Dermis lymphatic vessel endothelial cell (primary cell): ENCODE measurements at places on chromosomes 4 and X. TPM values are rescaled to one million over a fixed set of nuclear protein-coding genes. Genes with fewer than 3 reads are reported as not detected.

ZMYM3 gene
- 8.3 and 11.6 TPM in 2 replicates for total RNA-seq

DCAF12L2 gene
- total RNA-seq, result not detected in 2 replicates

MUC7 gene
- total RNA-seq, result not detected in 2 replicates

WWC2 gene
- 23.9 and 24.5 TPM in 2 replicates for total RNA-seq

HELT gene
- not detected in 2 replicates for total RNA-seq

CCNA2 gene
- 10.1 and 11.2 TPM in 2 replicates for total RNA-seq

CT45A10 gene
- total RNA-seq, result not detected in 2 replicates

NEUROG2 gene
- total RNA-seq, result not detected in 2 replicates

TMEM271 gene
- total RNA-seq, result not detected in 2 replicates

L1CAM gene
- total RNA-seq, result 0.26 and 1.1 TPM in 2 replicates

PFKFB1 gene
- under 0.01 TPM in 2 replicates for total RNA-seq

TRO gene
- total RNA-seq, result 0.43 and 2.9 TPM in 2 replicates

DCLK2 gene
- 2.4 and 4.2 TPM in 2 replicates for total RNA-seq

MGAT4D gene
- not detected in 2 replicates for total RNA-seq

PRR27 gene
- not detected in 2 replicates for total RNA-seq

NR0B1 gene
- total RNA-seq, result not detected in 2 replicates

PGAM4 gene
- 0.11 TPM in 1 of 2 replicates, not detected in the other for total RNA-seq

ABLIM2 gene
- 1.5 and 5.4 TPM in 2 replicates for total RNA-seq

MEPE gene
- total RNA-seq, result not detected in 2 replicates

SSX4 gene
- total RNA-seq, result not detected in 2 replicates

UBE2A gene
- total RNA-seq, result 20.7 and 21.7 TPM in 2 replicates

FSTL5 gene
- not detected in 2 replicates for total RNA-seq

DYNLT3 gene
- 36.2 and 37.1 TPM in 2 replicates for total RNA-seq

MAGEH1 gene
- 13.3 and 15.2 TPM in 2 replicates for total RNA-seq

AMER1 gene
- total RNA-seq, result 1.1 and 1.3 TPM in 2 replicates

PLXNA3 gene
- total RNA-seq, result 3.3 and 4.1 TPM in 2 replicates

GLRB gene
- total RNA-seq, result 6.0 and 19.3 TPM in 2 replicates

NUDT11 gene
- 0.52 and 0.65 TPM in 2 replicates for total RNA-seq

MAGEA8 gene
- total RNA-seq, result not detected in 2 replicates

SEL1L3 gene
- total RNA-seq, result 43.9 and 77.2 TPM in 2 replicates

UPF3B gene
- 2.0 and 2.4 TPM in 2 replicates for total RNA-seq

WDR1 gene
- 321 and 365 TPM in 2 replicates for total RNA-seq

ZMAT1 gene
- total RNA-seq, result 0.76 and 1.9 TPM in 2 replicates

LRCH2 gene
- 11.5 and 14.3 TPM in 2 replicates for total RNA-seq

SRPX2 gene
- total RNA-seq, result 1.4 and 4.0 TPM in 2 replicates

DHRSX gene
- 18.2 and 18.7 TPM in 2 replicates for total RNA-seq

MAGIX gene
- 0.43 and 0.76 TPM in 2 replicates for total RNA-seq

CDS1 gene
- under 0.01 TPM in 2 replicates for total RNA-seq

SLC16A2 gene
- total RNA-seq, result 0.43 and 1.1 TPM in 2 replicates

MAP7D2 gene
- total RNA-seq, result under 0.01 and 0.09 TPM in 2 replicates

RBM47 gene
- total RNA-seq, result under 0.01 TPM in 1 of 2 replicates, not detected in the other

ARHGEF6 gene
- total RNA-seq, result 20.4 and 24.6 TPM in 2 replicates

CLCN4 gene
- total RNA-seq, result 4.9 and 5.0 TPM in 2 replicates

DNASE1L1 gene
- 78.9 and 88.2 TPM in 2 replicates for total RNA-seq

POLA1 gene
- 11.5 and 12.5 TPM in 2 replicates for total RNA-seq

SLC25A14 gene
- total RNA-seq, result 6.2 and 7.6 TPM in 2 replicates

SLC25A6 gene
- total RNA-seq, result 222 and 238 TPM in 2 replicates

ADH6 gene
- total RNA-seq, result not detected in 2 replicates

GUCY1A1 gene
- total RNA-seq, result 41.5 and 163 TPM in 2 replicates

RASSF6 gene
- total RNA-seq, result not detected in 2 replicates

NPFFR2 gene
- total RNA-seq, result not detected in 2 replicates

BRS3 gene
- not detected in 2 replicates for total RNA-seq

CXCL3 gene
- total RNA-seq, result 0.33 and 0.43 TPM in 2 replicates

GPC3 gene
- total RNA-seq, result not detected in 2 replicates

MOB1B gene
- 10.0 and 14.2 TPM in 2 replicates for total RNA-seq

MAB21L2 gene
- total RNA-seq, result 0.22 and 0.60 TPM in 2 replicates

NAT8L gene
- total RNA-seq, result under 0.01 TPM in 1 of 2 replicates, not detected in the other

STK32B gene
- 11.3 and 20.8 TPM in 2 replicates for total RNA-seq

HS3ST1 gene
- 2.7 and 2.8 TPM in 2 replicates for total RNA-seq
